ENCODE measurements at places on chromosomes 2 and 18.

DNA sequence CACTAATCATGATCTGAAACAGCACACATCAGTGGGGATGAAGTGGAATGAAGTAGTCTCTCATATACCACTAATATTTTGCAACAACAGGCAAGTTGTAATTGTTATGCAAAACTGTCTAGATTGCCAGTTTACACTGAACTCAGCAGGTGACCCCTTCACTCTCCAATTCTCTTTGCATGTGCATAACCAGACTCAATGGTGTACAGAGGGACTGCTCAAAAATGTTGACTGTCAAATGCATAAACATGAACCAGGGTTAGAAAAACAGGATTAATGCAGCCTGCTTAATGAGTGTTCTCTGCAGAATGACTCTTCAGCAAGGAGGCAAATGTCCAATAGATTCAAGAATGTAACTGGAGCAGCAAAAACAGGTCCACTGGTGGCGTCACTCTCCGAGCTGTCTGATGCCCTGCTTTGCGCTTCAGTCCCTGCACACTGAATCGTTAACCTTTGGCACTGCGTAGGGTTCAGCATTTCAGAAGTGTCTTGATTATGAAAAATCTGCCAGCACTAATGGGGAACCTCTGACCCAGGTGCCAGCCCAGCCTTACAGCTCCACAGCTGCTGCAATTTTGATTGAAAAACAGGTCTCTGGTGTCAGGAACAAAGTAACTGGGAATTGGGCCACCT, 209.3 kb downstream of the TDRD15 start:
- DNase-seq, result no peak

- no peak for DNase-seq
Measured at GRCh38 chr2:20533993-20534622, 87.2 kb downstream of the RHOB start.

DNA sequence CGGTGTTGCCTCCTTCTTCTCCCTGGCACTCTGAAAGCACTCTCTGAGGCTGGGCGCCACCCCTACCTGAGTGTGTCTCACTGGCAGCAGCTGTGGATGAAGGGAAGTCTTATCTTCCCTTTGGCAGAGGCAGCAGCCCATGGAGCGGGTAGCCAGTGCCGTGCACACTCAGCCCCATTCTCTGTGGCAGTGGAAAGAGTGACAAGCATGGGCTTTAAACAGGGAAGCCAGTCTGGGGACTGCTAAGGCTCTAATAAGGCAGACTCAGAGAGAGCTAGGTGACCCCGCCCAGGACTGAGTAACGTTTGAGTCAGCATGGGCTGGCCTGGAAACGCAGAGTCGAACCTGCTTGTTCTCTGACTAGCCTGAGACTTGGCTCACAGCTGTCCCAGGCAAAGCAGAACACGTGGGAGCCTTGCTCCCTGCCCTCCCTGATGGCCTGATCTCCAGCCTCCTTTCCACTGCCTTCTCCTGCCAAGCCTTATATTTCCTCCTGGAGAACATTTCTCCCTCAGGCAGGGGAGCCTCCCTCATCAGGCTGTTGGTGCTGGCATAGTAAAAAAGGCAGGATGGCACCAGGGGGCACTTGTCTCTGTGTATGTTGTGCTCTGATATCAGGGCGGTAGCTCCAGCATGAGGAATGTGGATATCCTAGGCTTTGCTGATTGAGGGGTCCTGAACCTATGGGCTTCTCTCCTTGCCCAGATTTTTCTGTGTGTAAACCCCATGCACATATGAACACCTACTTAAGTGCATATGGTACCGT, 93.9 kb upstream of the LGALSL start:
- DNase-seq, result peak; percentile 91

- DNase-seq, result no peak
Measured at GRCh38 chr2:75728614-75729419, 18.1 kb upstream of the GCFC2 start.

- DNase-seq, result no peak
Measured at GRCh38 chr2:237118025-237118424, 32.3 kb downstream of the COPS8 start.

DNA sequence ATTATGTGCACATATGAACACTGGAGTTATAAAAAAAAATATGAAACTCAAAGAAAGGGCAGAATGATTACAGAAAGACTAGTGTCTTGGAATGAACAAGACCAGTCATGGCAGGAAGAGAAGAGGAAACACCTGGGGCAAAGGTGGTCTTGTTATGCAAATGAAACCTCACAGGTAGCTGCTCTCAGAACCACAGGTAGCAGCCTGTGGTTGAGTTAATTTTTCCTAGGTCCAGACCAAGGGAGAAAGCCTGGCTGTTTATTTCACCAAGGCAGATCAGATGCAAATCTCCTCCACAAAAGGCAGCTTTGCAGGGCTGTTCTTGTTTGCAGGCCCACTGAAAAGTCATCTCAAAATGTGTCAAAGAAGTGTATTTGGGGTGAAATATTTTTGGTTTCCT, 785.8 kb downstream of the RNF144A start:
- DNase-seq, result no peak

GRCh38 chr18:37432436-37433195, 133.0 kb downstream of the CELF4 start:
- no peak for DNase-seq

DNA sequence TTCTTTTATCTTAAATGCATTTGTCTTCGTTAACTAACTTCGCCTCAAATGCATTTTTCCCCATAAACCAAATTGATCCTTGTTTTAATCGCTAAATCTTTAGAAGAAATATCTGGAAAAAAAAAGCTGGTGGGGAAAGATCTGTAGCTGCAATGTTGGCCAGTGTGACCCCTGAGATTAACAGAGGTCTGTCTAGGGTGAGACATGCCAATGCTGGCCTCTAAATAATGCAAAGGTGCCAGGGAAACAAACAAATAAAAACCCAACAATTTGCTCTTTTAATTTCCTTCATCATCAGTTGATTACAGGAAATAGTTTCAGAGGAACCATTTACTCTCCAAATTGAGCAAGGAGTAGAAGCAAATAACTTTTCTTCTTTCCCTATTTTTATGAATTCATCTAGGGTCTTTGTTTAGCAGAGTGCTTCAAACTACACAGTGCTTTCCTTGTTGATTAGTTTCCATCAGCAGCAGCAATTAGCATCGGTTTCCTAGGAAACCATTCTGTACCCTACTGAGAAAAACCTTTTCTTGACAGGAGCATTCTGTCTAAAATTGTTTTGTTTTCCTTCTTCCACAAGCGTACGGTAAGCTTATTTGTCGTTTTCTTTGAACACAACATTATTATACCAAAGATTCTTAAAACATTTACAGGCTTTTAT, 100.5 kb upstream of the UNC80 start:
- DNase-seq, result no peak

DNA sequence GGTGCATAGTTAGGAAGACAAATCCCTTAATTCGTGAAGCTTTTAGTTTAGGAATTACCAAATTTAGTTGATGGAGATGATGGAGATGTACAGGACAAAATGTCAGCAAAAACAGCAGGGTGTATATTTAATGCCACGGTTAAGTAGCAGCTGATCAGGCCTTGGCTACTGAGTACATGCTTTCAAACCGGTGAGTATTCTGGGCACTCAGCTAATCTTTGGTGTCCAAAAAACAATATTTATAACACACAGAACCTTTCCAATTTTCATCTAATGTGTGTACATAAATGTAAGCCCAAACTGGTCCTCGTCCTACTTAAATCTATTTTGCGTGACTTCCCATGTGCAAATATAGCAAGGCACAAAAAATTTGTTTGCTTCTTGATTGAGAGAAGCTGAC, 703.4 kb upstream of the LINC00305 start:
- DNase-seq, result no peak

DNA sequence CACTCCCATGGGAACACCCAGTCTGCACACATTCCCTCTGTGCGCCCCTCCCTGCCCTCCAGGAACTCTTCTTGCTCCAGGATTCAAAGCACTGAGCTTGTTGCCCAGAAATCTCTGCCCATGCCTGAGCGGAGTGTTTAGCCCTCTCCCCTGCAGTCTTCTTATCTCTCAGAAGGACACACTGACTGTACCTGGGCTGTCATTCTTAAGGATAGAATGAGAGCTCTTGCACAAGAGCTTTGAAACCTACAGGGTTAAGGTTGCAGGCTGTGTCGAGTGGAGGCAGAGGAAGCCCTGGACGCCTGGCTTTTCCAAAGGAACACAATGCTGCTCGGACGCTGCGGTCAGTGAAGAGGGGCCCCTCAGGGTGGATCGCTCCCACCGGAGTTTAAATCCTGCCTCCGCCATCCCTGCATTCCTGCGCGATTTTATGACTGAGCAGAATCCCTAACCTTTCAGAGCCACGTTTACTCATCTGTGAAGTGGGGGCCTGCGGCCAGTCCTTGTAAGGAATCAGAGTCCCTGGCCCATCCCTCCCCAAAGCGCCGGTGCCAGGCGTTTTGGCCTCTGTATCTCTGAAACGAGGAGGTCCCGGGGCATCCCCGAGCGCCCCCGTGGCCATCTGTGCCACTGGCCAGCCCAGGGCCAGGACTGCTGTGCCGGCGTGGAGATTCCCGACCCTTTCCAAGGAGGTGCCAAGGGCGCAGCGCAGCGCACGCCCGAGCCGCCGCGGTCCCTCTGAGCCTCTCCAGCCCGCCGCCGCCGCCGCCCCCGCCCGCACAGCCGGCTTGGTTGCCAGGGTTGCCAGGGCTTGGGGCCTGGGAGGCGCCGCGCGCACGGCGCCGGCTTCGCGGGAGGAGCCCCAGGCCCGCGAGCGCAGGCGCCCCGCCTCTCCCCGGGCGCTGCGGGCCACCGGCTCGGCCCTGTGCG, 58.9 kb downstream of the FAM168B start:
- DNase-seq, result no peak

DNA sequence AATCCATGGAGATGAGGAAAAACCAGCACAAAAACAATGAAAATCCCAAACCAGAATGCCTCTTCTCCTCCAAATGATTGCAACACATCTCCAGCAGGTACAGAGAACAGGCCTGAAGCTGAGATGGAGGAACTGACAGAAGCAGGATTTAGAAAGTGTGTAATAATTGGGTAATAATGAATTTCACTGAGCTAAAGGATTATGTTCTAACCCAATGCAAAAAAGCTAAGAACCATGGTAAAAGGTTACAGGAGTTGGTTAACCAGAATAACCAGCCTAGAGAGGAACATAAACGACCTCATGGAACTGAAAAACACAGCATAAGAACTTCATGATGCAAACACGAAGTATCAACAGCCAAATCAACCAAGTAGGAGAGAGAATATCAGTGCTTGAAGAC, 13.7 kb upstream of the SERPINB11 start:
- no peak for DNase-seq

GRCh38 chr2:211035548-211036185, 479.3 kb downstream of the CPS1 start:
- DNase-seq, result no peak

- DNase-seq, result no peak
Measured at GRCh38 chr18:41845563-41845962, 109.5 kb upstream of the PIK3C3 start.

DNA sequence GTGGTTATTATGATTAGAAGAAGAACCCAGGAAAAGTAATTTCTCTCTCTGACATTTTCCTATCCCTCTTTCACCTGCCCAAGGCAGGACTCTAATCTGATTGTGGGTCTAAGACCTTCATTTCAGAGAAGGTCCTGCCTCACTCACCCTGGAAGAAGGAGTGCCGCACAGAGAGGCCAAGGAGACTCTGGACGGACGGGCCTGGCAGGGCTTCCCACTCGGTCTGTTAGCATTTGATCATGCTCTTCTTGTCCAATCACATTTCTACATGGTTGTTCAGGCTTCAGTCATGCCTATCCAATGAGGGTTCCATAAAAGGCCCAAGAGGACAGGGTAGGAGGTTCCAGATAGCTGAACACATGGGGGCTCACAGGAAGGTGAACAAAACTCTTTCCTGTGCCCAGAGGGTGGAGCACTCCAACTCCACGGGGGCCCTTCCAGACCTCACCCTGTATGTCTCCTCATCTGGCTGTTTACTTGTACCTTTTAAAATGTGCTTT, 27.0 kb downstream of the ZNF892 start:
- DNase-seq, result no peak

GRCh38 chr2:152167065-152167464, 8.5 kb downstream of the STAM2 start:
- DNase-seq, result no peak

DNA sequence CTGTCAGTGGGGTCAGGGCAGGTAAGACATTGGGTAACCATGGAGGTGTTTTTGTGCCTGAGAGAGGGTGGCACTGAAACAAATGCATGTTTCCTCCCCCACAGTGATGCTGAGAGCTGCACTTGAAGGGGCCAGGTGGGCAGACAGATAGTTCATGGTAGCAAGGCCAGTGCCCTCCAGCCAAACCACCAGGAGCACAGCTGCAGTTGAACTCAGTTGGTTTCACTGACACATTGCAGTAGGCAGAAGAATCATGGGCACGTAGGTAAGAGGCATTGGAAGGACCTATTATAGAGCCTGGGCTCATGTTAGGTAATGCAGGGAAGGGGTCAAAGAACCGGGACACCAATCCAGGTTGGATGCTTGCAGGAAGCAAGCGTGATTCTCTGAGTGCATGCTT, 93.2 kb upstream of the ARL4C start:
- no peak for DNase-seq

DNA sequence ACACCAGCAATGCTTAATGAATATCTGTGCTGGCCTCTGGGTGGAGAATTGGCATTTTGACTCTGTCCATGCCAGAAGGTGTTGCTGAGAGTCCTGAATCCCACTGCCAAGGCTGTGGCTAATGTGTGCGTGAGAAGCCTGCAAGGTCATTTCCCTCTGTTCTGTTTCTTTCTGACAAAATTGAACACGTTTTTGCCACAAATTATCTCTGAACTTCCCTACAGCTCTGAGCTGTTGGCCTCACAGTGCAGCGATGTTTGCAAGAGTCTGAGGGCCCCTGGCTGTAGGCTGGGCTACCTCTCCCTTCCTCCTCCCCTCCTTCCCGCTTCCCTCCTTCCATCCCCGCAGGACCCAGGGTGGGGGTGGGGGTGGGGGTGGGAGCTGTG, 154.1 kb upstream of the HS6ST1 start:
- no peak for DNase-seq

GRCh38 chr2:113117541-113118262, 9.7 kb upstream of the IL1RN start:
- DNase-seq, result no peak

DNA sequence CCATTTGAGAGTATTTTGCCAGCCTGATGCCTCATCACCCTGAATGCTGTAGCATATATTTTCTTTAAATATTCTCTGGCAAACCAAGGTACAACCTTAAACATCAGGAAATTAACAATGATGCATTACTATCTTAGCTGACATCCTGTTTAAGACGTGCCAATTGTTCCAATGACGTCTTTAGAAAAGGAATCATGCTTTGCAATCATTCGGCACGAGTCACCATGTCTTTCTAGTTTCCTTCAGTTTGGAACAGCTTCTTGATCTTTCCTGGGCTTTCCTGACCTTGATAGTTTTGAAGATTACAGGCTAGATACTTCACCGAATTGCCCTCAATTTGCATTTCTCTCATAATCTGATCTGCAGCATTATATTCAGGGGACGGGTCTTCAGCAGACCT, 88.2 kb upstream of the GLI2 start:
- DNase-seq, result no peak

- no peak for DNase-seq
Measured at GRCh38 chr2:162435676-162436075, 91.7 kb downstream of the GCA start.

Data from Panc1 (cell line).